ENCODE measurements at places on chromosomes 16 and 17. TPM values are rescaled to one million over a fixed set of nuclear protein-coding genes. Genes with fewer than 3 reads are reported as not detected.
A peak's percentile ranks its signal among the peaks of the same experiment; 100 is the strongest.

The STH gene
- not detected for polyA plus RNA-seq

The ZMYND15 gene
- polyA plus RNA-seq, result 2.8 TPM

The SOX15 gene
- 1.2 TPM for polyA plus RNA-seq

The CIITA gene
- polyA plus RNA-seq, result 8.1 TPM

The HOXB8 gene
- polyA plus RNA-seq, result 2.9 TPM

- DNase-seq, result no peak
Observed at GRCh38 chr17:1190751-1191331, 11.1 kb upstream of the ABR start.

DNA sequence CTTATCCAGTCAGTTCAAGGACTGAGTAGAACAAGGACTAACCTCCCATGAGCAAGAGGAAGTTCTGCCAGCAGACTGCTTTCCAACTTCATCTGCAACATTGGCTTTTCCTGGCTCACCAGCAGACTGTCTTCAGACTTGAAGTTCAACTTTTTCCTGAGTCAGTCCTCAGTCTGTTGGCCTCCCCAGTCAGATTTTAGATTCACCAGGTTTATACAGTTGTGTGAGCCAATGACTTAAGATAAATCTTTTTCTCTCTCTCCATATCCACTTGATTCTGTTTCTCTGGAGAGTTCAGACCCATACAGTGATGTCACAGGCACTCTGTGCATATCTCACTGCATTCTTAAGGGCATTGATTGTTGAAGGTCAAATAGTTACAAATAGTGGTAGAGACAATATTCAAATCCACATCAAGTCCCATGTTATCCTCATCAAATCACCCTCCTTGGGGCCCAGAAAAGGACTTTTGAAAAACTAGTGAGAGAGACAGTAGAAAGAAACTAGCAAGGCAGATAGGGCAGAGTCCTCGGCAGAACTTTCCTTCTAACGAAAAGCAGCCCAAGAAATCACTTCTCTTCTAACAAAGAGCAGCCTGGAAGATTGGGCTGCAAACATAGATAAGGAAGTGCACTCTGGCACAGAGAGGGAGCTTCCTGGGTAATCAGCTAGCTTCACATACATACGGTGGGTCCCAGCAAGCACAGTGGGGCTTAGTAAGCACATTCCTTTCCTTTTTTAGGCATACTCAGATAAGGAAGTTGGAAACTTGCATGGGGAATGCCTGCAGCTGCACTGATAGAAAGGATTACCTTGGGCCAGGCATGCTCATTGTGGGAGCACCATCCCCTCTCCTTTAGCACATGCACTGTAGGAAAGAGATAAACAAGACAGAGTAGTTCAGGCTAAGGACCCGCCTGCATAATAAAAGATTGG is 132.3 kb upstream of the FAM20A start:
- peak; percentile 80 for DNase-seq

GRCh38 chr16:83402967-83403366 is 404.8 kb upstream of the HSBP1 start:
- no peak for DNase-seq

DNA sequence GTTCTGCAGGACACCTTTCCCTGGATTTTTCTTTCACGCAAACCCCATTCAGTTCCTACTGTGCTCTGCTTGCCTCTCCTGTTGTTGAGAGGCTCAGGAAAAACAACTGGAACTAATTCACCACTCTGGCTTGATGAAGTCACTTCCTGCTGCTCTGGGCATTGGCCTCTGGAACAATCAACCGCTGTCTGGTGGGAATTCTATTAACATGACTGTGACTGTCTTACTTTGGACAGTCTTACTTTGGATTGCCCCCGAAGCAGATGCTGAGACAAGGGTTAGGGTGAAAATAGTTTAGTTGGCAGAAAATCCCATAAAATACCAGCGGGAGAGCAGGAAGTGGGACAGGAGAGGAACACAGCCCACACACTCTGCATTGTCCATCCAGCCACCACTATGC is 90.0 kb upstream of the HSBP1 start:
- DNase-seq, result no peak

DNA sequence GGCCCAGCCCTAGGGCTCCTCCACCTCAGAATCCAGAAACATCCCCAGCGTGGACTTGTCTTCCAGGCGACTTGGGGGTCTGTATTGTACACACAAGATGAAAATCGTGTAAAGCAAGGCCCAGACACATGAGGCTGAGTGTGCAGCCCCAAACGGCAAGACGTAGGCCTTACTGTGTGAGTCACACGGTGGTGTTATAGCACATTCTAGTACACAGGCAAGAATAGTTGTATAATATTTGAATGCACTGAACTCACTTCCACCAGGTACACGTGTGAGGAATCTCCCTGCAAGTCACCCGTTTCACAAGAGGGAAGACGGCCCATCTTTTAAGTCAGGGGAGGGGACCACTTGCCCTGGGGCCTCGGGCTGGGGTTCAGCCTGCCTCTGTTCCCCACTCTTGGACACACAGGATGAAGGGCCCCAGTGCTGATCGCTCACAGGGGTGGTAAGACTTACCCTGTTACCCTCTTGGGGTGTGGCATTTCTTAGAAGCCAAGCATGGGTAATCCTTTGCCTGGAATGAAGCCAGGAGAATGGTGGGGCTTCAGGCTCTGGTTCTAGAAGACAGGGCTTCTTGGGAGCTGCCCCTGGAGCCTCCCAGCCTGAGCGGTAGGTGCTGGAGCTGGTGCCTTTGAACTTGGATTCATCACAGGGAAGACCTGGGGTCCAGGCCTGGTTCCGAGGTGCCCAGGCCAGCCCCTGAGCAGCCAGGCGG is 71.3 kb downstream of the SREBF1 start:
- peak; percentile 65 for DNase-seq

DNA sequence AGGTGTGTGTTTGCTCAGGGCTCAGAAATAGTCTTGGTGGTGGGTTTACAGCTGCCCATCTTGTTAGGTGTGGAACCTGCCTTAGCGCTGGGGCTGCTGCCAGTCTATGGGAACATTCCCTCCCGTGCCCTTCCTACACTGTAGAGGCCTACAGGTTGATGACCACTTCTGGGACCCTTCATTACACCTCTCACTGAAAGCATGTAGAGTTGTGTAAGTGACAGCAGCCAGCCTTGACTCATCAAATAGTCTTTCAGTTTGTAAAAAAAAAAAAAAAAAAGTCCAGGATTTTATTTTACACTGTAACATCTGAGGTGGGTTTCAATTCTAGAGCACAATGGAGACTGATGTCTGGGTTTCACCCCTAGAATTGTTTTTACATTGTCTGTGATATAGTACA is 193.9 kb downstream of the SPECC1 start:
- no peak for DNase-seq

GRCh38 chr17:69593351-69593715 is 178.8 kb downstream of the MAP2K6 start:
- DNase-seq, result no peak

- no peak for DNase-seq
Observed at GRCh38 chr17:7184647-7185046, 5.5 kb upstream of the ASGR1 start.

- DNase-seq, result no peak
Observed at GRCh38 chr16:62755938-62756337, 719.7 kb upstream of the CDH8 start.

GRCh38 chr17:75315541-75316243 is 26.5 kb upstream of the SLC25A19 start:
- no peak for DNase-seq

DNA sequence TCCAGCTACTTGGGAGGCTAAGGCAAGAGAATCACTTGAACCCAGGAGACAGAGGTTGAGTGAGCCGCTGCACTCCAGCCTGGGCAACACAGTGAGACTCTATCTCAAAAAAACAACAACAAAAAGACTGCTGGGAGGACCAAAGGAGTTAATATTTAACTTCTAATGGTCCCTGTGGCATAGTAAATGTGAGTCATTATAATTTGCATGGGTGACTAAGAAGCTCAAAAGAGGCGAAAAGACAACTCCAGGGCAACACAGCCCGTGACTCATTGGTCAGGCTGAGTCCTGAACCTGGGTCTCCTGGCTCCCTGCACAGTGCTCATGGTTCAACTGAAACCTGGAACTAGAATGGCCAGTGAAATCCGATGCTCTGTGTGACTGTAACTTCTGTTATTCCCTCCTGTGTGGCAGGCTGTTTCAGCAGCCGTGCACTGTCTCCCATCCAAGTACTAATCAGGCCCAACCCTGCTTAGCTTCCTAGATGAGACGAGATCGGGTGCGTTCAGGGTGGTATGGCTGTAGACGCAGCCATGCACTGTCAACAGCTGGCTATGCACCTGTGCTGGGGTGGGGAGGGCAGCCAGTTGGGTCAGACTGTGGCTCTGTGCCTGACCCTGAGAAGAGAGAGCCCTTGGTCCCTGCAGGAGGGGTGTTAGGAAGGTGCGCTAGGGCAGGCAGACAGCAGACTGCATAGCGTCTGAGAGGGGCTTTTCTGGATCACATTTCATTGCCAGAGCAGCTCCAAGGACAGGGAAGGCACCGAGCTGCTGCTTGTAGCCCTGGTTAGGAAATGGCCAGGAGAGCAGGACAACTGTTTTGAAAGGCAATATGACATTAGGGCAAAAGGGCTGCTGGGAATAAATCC is 14.5 kb upstream of the GPRC5C start:
- peak; percentile 94 for DNase-seq

DNA sequence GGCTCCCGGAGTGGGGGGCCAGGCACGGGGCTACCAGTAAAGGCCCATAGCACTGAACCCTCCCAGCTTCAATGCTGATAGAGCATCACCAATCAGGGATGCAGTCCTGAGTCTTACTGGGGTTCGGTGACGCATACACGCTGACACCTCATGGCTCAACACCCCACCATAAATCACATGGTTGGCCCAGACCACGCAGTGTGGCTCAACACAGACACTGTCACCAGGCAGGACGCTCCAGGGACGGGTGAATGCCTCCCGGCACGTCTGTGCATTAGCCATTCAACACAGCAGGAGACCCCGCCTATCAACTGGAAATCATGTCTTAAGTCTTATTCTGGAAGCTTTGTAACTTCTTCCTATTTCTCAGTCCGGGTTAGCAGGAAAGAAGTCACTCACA is 35.0 kb downstream of the NECAB2 start:
- DNase-seq, result no peak
